H9 (cell line): ENCODE measurements at places on chromosomes 6 and 20. TPM values are rescaled to one million over a fixed set of nuclear protein-coding genes. Genes with fewer than 3 reads are reported as not detected.

The TPX2 gene
- total RNA-seq: 161 TPM in 2 replicates

The NKX2-2 gene
- total RNA-seq: 0.11 TPM in 1 of 2 replicates, not detected in the other

The PPP1R3G gene
- total RNA-seq: not detected in 2 replicates

The PRSS16 gene
- 14.8 and 17.7 TPM in 2 replicates for total RNA-seq

The WFDC2 gene
- total RNA-seq: 57.1 and 59.6 TPM in 2 replicates
